ENCODE measurements at places on chromosomes 2 and 18.

DNA sequence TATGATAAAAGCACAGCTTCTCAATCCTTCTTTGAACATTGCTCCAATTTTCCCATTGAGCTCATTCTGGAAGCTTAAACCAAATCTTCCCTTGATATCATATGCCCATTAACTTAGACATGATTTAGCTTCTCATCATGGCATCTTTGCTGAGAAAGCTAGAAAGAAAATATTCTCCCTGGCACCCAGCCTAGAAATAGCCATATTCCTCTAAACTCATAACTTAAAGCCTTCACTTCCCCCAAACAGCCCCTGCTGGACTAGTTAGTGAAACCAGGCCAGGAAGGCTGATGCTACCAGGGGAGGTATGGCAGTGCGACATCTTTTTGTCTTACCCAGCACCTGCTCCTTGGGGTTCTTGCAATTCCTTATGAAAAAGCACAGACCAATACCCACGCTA lies 4.3 kb downstream of the AAK1 start:
- DNase-seq = no peak

GRCh38 chr2:74821177-74822126 lies 12.5 kb upstream of the HK2 start:
- DNase-seq = no peak

DNA sequence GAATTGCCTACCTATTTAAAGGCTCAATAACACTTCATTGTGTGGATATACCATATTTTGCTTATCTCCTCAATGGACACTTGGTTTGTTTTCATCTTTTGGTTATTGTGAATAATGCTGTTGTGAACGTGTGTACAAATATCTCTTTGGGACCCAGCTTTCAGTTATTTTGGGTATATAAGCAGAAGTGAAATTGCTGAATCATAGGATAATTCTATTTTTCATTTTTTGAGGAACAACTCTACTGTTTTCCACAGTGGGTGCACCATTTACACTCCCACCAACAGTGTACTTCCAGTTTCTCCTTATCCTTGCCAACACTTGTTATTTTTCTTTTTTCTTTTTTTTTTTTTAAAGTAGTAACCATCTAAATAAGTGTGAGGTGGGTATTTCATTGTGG lies 29.0 kb downstream of the PTPN4 start:
- DNase-seq = no peak

GRCh38 chr18:25279556-25279955 lies 72.4 kb downstream of the ZNF521 start:
- no peak for DNase-seq

DNA sequence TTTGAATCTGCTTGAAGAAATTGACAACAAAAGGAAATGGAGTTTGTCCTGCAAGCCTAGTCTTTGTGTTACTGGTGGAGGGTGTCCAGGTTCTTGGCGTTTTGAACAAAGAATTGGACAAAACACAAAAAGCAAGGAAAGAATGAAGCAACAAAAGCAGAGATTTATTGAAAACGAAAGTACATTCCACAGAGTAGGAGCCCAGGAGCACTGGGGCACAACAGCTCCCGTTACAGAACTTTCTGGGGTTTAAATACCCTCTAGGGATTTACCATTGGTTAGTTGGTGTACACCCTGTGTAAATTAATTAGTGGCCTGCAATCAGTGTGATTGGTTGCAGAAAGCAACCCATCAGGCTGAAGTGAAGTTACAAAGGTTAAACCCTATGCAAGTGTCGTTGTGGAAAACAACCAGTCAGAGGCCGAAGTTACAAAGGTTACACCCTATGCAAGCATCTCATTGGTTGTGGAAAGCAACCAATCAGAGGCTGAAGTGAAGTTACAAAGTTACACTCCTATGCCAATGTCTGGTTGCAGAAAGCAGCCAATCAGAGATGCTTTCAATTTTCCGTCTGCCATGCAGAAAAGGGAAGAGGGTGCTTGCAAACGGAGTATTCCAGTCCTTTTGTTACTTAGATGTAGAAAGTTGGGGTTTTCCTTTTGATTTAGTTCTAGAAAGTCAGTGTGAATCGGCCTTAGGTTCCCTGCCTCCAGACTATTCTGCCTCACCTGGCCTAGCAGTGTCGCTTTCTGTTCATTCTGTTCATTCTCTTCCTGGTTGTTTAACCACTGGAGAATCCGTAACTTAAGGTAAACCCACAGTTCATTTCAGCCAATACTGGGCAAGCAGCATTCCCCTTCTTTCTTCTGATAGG lies 47.6 kb upstream of the PTH2R start:
- no peak for DNase-seq

DNA sequence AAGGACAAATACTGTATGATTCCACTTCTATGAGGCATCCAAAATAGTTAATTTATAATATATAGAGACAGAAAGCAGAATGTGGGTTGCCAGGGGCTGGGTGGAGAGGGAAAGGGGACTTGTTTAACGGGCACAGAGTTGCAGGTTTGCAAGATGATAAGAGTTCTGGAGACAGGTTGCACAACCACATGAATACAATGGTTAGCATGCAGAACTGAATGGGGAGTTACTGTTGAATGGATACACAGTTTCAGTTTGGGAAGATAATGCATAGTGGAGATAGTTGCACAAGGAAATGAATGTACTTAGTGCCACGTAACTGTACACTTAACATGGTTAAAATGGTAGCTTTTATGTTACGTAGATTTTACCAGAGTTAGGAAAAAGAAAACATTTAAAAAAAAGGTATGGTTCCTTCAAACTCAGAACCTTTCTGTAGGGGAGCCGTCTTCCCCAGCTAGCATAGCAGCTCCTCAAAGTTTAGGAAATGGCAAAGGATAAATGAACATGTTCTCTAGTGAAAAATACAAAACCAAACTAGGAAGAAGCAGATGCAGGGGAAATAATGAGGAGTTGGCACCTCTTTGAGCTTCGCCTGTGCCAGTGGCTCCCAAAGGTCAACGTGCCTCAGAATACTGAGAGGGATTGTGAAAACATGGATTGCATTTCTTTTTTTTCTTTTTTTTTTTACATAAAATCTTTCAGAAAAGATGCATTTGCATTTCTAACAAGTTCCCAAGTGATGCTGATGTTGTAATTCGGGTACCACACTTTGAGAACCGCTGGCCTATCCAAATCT lies 95.2 kb downstream of the ZCCHC2 start:
- DNase-seq = no peak

- DNase-seq = no peak
Measured at GRCh38 chr2:36801088-36801487, 104.6 kb downstream of the VIT start.
